NCI-H524 (cell line): ENCODE measurements at places on chromosomes 2 and 18.

- no peak for DNase-seq
Observed at GRCh38 chr2:28219138-28219537, 173.5 kb upstream of the FOSL2 start.

GRCh38 chr18:79798999-79799370 is 1.2 kb downstream of the KCNG2 start:
- no peak for DNase-seq

DNA sequence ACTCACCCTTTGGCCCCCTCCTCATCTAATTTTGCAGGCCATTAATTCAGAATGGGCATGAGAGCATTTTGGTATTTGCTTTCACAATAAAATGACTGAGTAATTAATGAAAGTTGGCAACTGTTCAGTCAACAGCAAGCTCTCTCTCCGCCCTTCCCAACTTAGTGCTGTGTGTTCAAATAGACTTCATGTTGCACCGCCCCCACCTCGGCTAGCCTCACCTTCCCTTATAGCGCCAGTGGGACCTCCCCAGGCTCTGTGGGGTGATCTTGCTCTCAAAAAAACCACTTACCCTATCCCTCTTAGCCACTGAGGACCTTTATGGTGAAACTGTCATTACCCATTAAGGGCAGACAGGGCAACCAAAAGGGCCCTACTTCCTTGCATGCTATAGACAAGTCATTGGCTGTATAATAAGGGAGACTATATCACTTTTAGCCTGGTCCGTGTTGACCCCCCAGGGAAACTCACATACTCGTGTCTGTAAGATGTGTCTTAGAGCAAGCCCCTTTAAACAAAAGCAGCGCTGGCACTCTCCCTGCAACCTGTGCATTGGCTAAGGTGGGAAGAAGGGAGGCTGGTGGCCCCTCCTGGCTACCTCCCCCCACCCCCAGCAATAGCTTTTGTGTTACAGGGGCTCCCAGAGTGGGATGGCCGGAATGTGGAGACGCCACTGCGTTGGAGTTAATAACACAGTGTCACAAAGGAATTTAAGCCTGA is 15.2 kb downstream of the EN1 start:
- DNase-seq: no peak

- no peak for DNase-seq
Observed at GRCh38 chr18:57353940-57354461, 1.6 kb downstream of the ST8SIA3 start.

GRCh38 chr2:71455741-71456569 is 2.6 kb downstream of the DYSF start:
- DNase-seq: no peak

DNA sequence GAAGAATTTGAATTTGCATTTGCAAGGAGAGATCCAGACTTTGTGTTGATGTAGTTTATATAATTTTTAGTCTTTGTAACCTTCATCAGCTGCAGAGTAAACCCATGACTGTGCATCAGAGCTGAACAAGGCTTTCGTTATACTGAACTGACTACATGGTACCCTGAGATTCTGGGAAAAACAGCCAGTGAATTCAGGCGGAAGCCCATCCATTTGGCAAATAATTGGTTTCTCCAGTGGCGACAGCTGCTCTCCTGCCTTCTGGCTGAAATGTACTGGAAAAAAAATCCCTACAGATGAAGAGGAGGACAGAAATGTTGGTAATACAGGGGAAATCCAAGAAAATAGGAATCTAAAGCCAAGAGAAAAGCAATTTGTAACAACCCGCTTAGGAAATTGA is 657.5 kb upstream of the CDH7 start:
- DNase-seq: no peak

- peak; percentile 43 for DNase-seq
Observed at GRCh38 chr2:213253162-213253561, 31.1 kb upstream of the SPAG16 start.

GRCh38 chr2:204544961-204545860 is at the start of gene PARD3B:
PARD3B (plus strand) TSS chr2:204545475; CDS start chr2:204546000, 525 bp downstream.
- no peak for DNase-seq

- no peak for DNase-seq
Observed at GRCh38 chr2:169906731-169907130, 79.5 kb downstream of the UBR3 start.

- DNase-seq: no peak
Observed at GRCh38 chr2:105442056-105442455, 43.2 kb upstream of the FHL2 start.

DNA sequence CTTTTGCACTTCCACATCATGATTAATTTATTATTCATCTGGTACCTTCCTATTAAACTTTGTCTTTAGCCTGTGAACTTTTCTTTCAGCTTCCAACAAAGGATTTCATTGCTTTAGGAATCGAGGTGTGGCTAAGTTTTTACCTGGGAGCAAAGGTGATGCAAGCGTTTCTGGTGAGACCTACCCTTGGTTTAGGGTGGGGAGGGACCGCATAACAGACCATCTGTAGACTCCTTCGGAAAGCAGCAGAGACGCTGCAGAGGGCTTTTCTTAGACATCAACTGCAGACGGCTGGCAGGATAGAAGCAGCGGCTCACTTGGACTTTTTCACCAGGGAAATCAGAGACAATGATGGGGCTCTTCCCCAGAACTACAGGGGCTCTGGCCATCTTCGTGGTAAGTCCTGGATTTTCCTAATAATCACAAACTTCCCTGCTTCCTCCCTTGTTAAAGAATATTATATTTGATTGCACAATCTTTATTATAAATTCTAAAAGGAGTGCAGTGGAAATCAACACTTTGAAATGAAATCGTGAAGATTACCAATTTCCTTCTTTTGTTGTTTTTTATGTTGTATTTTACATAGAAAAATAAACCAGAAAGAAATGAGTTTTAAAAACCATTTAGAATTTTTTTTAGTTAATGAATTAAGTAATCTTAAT is at the start of gene DSG3:
Gene DSG3 (plus strand): TSS at position 212 of the 662 bp plus-strand sequence. CDS start 137 bp downstream, at position 349.
- no peak for DNase-seq

GRCh38 chr2:25825238-25825637 is 53.0 kb downstream of the ASXL2 start:
- DNase-seq: no peak

DNA sequence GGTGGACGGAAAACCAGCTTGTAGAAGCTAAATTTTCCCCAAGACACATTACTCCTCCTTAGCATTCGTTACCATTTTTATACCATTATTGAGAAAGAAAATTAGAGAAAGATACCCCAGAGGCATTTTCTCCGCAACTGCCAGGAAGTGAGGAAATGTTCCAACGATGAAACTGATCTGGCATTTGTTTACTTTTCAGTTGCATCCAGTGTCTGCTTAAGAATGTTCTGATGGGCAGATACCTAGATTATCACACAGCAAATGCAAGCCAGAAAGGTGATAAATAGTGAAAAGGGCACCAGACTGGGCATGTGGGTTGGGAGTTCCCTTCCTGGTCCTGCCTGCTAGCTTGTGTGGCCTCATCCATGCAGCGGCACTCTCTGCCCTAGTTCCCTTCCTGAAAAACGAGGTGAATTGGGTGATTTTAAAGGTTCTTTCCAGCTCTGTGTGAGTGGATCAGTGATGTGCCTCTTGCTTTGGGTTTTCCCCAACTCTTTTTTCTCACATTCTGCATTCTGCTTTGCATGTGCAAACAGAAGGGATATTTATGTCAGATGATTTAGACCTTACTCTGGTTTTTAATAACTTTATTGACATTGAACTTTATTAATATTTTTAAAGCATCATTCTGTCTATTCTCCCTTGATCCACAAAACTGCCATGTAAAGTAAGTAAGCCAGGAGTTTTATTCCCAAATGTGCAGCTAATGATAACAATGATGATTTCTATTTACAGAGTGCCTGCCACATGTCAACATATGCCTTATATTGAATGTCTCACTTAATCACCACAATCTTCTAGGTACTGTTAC is 139.6 kb downstream of the INSIG2 start:
- no peak for DNase-seq

- DNase-seq: no peak
Observed at GRCh38 chr2:160940699-160941098, 219.5 kb upstream of the TANK start.
